ENCODE measurements at places on chromosomes 7 and 10.

- peak; percentile 34 for DNase-seq
Observed at GRCh38 chr10:132539894-132540293, 2.3 kb downstream of the INPP5A start.

DNA sequence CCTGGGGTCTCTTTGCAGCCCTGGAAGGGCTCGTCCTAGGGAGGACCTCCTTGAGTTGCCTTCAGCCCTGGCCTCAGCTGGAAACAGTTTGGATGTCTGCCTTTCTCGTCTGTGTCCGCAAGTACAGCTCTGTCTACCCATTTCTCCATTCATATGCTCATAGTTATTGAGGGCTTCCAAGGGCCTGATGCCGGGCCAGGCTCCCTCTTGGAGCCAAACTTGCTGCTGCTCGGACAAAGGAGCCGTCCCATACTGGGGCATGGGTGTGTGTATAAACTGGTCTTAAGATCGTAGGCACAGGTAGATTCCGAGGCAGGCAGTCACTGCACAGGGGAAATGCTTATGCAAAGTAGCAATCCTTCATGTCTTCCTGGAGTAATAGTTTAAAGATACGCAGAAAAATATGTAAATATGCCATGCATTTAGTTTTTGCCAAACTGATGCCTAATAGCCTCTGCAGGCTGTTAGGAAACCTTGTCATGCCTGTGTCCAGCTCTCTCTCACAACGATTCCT lies 117.0 kb upstream of the BTBD16 start:
- no peak for DNase-seq

DNA sequence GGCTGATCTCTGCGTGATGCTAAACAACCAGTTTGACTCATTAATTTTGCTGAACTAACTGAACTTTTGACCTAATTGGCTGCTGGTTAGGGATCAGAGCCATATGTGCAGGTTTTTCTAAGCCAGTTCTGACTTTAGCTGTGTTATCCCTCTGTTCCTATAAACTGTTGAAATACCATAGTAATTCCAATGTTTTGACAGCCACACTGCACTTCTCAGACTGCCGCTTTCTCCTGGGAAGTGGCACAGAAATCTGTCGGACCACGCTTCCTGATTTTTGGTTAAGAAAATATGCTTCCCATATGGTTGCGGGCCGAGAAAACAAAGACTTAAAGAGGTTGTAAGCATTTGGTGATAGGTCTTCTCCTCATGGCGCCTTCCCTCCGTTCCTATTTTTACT lies 42.3 kb downstream of the TBXAS1 start:
- peak; percentile 17 for DNase-seq

DNA sequence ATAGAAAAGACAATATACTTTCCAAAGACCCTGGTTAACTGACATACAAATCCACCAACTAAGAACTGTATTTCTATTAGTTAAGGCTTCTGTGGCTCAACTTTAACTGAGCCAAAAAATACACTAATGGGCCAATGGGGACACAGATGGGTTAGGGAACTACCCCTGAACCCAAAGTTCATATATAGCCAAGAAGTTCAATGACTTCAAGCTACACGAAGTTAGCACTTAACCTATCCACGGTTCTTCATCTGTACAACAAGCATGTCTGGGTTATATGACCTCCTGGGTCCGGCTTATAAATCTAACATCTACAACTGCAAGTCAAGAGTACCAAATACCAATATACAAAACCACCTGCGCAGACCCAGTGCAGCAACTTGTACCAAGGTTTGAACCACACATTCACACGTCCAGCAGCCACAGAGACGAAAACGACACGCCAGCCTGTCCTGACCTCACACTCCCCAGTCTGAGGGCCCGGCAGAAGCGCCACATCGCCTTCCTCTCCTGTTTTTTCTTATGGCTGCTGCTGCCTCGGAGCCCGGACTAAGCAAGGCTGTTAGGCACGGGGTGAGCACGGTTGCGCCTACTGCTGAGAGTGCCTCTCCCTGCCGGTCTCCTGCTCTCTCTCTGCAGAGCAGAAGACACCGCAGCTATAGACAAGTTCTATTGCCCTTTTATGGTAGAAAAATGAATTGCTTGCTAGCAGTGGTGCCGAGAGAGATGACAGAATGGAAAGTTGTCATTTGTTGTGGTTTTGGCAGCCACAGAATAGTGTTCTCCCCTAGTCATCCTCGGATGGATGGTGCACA lies 86.3 kb downstream of the RNF216 start:
- peak; percentile 88 for DNase-seq

- DNase-seq, result no peak
Observed at GRCh38 chr7:2709553-2710285, 21.7 kb downstream of the AMZ1 start.

GRCh38 chr10:132345345-132345744 lies 13.4 kb downstream of the LRRC27 start:
- DNase-seq, result no peak

GRCh38 chr10:48711830-48712229 lies 27.2 kb downstream of the WDFY4 start:
- DNase-seq, result no peak

DNA sequence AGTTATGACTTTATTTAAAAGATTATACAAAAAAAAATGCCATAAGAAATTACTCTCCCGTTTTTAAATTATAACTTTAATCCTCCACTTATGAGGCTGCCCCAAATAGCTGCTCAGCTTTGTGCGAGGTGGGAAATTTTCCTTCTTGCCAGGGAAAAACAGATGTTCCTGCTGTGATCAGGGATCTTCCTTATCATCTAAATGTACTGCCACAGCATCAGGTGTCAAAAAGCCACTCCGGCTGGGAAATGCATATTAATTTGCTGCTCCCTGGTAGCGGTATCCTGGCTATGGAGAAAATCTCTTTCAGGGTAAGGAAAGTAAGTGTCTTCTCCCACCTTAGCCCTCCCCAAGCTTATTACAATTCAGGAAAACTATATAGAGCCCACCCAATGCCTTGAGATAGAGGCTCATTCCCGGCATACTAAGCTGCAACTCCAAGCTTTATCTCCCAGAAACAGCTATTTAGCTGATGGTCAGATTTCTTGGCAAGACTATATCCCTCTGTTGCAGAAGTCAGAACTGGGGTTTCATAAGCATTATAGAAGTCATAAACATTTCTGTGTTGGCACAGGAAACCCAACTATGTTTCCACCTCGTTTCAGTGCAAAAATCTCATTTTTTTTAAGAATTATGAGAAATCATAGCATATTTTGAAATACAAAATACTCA lies 360.4 kb downstream of the PARD3 start:
- DNase-seq, result no peak

GRCh38 chr10:103851261-103851660 lies 4.1 kb downstream of the SH3PXD2A start:
- DNase-seq, result no peak

- no peak for DNase-seq
Observed at GRCh38 chr7:108329514-108329913, 126.7 kb downstream of the NRCAM start.

DNA sequence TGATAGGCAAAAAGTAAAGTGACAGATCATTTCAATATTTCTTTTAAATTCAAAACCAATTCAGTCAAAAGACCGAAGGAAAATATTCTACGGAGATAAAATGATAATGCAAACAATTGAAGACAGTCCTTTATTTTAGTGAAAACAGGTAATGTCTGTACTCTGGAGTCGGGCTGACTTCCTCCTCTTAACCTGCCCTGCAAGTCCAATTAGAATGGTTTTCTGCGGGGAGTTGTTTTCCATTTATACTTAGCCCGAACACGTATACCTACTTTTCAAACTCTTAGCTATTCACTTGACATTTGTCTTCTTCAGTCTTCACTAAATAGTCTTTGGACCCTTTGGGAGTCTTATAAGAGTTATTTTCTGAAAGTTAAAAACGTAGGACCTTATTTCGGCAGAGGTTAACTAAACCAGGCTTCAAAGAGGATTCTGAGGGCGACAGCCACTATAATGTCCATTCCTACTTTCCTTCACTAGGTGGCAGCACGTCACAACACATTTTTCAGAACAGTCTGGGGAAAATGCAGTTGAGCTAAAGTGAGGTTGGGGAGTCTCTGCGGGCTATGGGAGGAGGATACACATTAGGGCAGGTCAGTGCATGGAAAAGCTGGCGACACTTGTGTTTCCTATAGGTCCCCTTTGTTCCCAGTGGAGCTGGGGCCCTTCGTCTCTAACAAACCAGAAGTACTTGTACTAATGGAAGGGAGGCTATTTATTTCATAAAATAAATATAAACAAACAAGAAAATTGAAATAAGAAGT lies 472.0 kb downstream of the KCNMA1 start:
- DNase-seq, result no peak

DNA sequence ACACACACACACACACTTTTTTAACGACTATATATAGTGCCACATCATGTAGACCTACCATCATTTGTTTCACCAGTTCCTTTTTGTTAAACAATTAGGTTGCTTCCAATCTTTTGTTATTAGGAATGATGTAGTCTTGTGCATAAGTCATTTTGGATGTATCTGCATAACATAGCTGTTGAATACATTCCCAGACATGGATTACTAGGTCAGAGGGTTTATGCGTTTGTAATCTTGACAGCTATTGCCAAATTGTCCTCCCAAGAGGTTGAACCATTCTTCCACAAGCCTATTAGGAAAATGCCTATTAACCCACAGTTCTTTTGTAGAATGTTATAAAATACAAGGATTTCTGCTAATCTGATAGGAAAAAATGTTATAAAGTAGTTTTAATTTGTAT lies 87.3 kb downstream of the PALS2 start:
- DNase-seq, result no peak

DNA sequence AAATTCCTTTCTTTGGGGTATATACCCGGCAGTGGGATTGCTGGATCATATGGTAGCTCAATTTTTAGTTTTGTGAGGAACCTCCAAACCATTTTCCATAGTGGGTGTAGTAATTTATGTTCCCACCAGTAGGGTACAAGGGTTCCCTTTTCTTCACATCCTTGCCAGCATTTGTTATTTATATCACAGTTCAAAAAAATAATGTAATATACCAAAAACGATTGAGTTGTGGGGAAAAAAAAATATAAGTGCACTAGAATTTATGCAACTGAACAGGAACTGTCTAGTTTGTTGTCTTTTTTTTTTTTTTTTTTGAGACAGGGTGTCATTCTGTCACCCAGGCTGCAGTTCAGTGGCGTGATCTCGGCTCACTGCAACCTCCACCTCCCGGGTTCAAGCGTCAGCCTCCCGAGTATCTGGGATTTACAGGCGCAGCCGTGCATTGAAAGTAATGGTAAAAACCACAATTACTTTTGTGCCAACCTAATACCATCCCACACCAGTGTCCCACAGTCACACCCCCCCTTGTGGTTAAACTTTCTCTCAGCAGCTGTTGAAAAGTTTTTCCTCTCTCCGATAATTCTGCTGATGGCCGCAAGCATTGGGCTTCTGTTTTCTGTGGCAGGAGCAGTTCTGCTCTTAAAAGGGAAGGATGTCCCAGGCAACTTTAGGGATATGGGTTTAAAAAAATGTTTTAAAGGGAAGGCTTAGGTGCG lies 6.8 kb upstream of the LAT2 start:
- no peak for DNase-seq

DNA sequence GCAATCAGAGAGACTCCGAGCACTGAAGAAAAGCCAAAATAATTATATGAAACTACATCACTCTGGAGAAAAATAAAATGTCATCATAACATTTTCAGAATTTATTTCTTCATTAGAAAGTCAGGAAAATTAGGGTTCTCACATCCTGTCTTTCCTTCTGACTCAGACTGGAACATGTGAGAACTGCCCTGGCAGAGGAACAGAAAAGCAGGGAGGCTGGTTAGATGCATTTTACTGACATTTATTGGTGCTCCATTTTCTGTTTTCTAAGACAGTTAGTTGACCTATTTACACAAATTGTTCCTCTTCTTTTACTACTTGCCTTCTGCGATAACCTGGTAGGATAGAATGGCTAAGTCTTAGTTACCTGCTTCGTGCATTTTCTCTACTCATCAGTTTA lies 58.6 kb upstream of the ANK3 start:
- no peak for DNase-seq

- DNase-seq, result no peak
Observed at GRCh38 chr7:15764851-15765382, 78.4 kb upstream of the MEOX2 start.

- no peak for DNase-seq
Observed at GRCh38 chr7:77727936-77728701, 31.9 kb downstream of the RSBN1L start.

DNA sequence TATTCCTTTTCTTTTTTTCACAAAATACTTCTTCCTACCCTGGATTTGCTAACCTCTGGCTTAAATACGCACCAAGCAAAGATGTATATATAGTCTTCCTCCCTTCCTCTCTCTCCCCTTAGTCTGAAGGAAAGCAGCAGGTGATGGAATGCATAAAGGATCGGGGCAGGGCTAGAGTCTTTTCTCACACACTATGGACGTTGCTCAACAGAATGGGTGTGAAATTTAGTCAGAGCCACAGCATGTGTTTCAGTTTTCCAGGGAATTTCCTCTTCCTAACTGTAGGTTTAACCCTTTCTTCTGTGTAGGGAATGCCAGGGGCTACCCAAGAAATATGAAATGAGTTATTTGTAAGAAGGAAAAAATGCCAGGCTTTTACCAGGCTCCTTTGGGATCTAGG lies 71.4 kb upstream of the NFKB2 start:
- DNase-seq, result no peak

GRCh38 chr10:6165221-6165725 lies 37.5 kb upstream of the PFKFB3 start:
- no peak for DNase-seq

- no peak for DNase-seq
Observed at GRCh38 chr7:22675421-22675820, 51.6 kb upstream of the IL6 start.

DNA sequence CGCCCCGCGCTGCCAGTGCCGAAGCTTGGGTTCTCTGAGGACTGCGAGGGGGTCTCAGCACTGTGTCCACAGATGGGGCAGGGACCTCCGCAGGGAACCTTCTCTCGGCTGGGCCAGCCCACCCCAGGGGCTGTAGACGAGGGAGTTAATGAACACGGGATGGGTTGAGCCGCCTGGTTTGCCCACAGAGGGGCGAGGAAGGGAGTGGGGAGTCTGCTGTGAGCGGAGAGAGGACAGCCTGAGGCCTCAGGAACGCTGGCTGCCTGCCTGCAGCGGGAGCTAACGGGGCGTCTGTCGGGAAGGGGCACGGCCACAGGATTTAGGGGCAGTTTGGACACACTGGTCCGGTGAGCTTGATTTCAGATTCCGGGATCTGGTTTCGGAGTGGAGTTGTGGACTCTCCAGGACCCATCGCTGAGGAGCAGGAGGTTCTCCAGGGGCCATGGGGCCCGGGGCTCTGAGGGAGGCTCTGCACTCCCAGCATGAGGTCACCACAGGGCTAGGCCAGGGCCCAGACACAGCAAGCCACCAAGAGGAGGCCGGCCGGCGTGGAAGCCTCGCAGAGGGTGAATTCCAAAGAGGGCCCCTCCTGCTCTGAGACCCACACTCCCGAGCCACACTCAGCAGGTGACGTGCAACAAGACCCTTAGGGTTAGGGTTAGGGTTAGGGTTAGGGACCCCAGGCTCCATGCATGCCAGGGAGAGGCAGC lies 19.0 kb upstream of the FAM20C start:
- no peak for DNase-seq

All from AG04449 (cell line).